Forelimb muscle (tissue), 1 donor: ENCODE measurements at places on chromosomes 12 and 14. TPM values are rescaled to one million over a fixed set of nuclear protein-coding genes. Genes with fewer than 3 reads are reported as not detected.

Gene AJUBA
- 44.8 TPM for polyA plus RNA-seq

Gene CIPC
- polyA plus RNA-seq = 26.8 TPM

Gene ITPK1
- 14.5 TPM for polyA plus RNA-seq

Gene TROAP
- polyA plus RNA-seq = 11.4 TPM

Gene IGF1
- polyA plus RNA-seq = 33.4 TPM

Gene ARHGAP9
- polyA plus RNA-seq = 4.2 TPM

Gene KRT79
- polyA plus RNA-seq = not detected

Gene UBC
- polyA plus RNA-seq = 759 TPM

Gene BDKRB2
- 1.1 TPM for polyA plus RNA-seq

Gene IL31
- polyA plus RNA-seq = not detected

Gene KCNH3
- 1.7 TPM for polyA plus RNA-seq

Gene EXOC3L4
- 0.80 TPM for polyA plus RNA-seq

Gene RD3L
- not detected for polyA plus RNA-seq

Gene LRTM2
- 0.81 TPM for polyA plus RNA-seq

Gene KLRC4
- polyA plus RNA-seq = not detected

Gene PPP4R4
- polyA plus RNA-seq = 0.13 TPM
